ENCODE measurements at places on chromosomes 16 and 17.

DNA sequence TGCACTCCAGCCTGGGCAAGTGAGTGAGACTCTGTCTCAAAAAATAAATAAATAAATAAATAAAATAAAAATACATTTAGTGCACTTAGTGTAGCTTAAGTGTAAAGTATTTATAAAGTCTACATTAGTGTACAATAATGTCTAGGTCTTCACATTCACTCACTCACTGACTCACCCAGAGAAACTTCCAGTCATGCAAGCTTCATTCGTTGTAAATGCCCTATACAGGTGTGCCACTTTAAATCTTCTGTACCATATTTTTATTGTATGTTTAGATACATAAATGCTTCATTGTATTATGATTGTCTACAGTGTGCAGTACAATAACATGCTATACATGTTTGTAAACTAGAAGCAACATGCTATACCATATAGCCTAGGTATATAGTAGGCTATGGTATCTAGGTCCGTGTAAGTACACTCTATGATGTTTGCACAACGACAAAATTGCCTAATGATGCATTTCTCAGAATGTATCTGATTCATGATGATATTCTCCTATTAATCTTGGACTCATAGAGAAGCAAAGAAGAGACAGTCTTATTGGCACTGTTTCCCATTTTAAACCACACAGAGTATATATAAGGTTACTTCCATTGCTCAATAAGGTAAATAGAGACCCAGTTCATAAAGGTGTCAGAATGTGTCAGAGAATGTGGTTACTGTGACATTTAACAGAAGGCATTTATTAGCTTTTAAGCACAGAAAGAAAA, 1314.9 kb downstream of the CDH11 start:
- no peak for DNase-seq

GRCh38 chr16:78770353-78771091, 671.1 kb downstream of the WWOX start:
- DNase-seq, result peak; percentile 52

DNA sequence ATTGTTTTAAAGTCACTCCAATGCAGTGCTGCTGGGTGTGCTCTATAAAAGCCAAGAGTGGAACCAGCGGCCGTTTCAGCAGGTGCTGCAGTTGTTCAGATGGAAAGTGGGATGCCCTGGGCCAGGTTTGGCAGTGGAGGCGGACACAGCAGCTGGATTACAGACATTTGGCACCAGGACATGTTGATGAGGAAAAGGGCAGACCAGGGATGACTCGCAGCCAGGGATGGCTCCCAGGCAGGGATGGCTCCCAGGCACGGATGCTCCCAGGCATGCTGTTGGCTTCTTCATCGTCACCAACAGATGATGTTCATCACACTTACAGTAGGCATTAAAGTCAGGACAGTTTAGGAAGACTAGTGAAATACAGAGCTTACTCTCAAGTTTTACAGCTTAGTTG, 10.0 kb downstream of the GAN start:
- DNase-seq, result no peak

DNA sequence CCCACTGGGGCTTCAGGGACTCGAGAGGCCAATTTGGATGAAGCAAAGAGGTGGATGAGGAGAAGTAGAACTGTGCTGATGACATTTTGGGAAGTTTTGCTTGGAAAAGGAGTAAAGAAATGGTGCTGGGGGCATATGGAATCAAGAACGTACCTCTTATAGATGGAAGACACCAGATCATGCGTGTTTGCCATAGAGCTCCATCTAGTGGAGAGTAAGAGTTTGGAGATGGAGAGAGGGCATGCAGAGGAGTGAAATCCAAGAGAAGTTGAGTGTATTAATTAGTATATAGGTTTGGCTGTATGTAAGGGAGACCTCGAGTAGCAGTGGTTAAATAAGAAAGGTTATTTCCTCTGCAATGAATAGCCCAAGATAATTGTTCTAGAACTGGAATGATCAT, 56.0 kb downstream of the SHISA6 start:
- DNase-seq, result no peak

GRCh38 chr17:77594416-77595209, 363.9 kb upstream of the TNRC6C start:
- no peak for DNase-seq

DNA sequence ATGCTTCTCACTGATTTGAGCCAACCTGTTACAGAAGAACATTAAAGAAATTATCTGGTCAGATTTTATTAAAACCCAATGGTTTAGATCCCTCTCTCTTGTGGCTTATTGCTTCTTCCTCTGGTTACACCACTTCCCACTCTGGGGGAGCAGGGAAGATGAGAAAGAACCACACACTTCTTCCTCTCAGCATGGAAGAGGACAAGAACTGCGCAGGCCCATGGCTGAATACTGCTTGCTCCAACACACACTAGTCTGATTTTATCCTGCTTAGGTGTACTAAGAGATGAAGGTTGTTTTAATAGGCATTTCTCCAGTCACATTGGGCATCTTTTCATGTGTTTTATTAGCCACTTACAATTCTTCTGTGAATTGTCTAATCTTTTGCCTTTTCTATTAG, 27.6 kb downstream of the MAP3K3 start:
- DNase-seq, result no peak

DNA sequence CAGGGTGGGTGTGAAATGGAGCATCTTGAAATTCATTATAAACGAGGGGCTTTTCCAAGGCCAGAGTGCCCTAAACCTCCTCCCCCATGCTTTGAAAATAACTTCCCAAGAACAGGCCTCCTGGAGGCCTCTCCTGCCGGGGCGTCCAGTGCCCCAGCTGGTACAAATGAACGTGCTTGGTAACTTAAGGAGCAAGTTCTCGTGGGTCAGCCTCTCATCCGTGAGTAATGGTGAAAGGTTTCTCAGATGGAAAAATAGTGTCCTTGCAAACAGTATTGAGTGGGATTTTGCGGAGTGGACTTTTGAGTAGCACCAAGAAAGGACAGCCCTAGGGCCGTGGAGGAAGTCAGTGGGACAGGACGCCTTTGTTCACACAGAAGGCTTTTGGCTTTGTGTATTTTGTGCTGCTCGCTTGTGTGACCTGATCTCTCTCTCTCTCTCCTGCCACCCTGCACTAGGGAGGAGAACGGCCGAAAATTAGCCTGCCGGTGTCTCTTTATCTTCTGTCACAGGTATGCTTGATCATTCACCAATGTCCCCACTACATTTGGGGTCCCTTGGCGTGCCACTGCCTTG, 34.6 kb downstream of the CLEC16A start:
- DNase-seq, result no peak

DNA sequence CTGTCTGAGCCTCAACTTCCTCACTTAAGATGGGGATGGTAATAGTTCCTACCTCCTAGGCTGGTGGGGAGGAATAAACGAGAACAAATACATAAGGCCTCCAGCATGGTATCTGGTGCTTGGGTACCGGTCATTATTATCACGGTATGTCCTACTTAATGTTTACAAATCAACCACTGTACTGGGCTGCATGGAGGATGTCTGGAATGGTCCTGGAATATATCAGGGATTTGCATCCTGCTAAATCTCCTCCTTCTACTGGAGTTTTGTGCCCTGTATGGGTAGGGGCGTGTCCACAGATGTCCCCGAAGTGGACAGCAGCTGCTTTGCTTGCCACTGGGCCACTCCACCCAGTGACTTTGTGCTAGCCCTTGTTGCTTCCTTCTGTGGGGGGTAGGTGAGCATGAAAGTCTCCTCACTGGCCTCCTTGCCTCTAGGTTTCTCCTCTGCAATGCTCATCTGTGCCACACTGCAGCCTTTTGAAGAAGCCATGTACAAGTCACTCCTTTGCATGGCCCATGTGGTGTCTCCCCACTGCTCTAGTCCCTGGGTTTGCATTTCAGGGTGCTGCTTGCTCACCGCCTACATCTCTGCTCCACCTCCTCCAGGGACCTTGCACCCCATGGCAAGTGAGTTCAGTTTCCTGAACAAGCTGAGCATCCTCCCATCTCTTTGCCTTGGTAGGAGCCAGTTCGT, 2.2 kb upstream of the CMIP start:
- no peak for DNase-seq

GRCh38 chr16:81754858-81755257, 24.2 kb upstream of the PLCG2 start:
- no peak for DNase-seq

DNA sequence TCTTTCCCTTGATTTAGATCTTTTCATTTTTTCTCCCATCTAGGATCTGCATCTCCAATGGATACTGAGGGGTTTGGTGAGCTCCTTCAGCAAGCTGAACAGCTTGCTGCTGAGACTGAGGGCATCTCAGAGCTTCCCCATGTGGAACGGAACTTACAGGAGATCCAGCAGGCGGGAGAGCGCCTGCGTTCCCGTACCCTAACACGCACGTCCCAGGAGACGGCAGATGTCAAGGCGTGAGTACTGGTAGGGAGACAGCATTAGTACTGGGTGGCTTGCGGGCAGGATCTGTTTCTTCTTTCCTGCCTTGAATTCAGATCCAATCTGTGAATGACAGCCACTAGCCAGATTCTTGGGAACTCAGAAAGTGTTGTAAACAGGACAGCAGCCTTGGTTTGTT, 18.3 kb downstream of the NUP93 start:
- DNase-seq, result no peak

- no peak for DNase-seq
These were observed 5.4 kb downstream of the PGS1 start for GRCh38 chr17:78383725-78384471.

- no peak for DNase-seq
These were observed 162.9 kb downstream of the COPRS start for GRCh38 chr17:31696184-31696602.

- DNase-seq, result no peak
These were observed 3.1 kb upstream of the MIF4GD start for GRCh38 chr17:75273977-75274708.

DNA sequence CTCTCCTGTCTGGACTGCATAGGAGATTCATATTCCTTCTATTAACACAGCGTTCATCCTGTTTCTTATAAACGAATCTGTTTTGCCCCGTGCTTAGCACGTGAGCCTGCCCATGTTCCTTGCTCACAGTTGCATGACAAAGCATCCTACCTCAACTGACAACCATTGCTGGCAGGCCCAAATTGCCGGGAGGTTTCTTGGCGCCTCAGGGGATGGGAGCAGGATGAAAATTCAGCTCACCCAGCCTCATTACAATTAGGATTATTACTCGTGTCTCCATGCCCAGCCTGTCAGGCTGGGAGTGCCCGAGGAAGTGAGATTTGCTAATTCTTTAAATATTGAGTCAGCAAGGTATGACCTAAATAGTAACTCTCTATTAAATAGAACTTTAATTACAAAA, 36.7 kb upstream of the HELZ start:
- no peak for DNase-seq

DNA sequence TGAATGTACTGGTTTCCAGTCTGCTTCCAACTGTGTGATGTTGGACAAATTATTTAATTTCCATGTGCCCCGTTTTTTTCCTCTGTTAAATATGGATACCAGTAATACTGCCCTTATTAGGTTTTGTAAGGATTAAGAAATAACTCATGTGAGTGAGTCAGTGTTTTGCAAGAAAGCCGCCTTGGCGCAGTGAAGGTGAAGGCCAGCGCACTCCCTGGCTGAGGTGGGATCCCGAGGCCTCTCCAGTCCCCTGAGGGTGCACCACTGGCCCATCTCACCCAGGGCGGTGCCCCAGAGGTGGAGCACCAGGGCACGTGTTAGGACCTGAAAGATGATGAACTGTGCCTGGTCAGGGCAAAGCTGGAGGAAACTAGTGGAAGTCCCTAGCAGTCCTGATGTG, 43.5 kb downstream of the PHKB start:
- DNase-seq, result no peak

DNA sequence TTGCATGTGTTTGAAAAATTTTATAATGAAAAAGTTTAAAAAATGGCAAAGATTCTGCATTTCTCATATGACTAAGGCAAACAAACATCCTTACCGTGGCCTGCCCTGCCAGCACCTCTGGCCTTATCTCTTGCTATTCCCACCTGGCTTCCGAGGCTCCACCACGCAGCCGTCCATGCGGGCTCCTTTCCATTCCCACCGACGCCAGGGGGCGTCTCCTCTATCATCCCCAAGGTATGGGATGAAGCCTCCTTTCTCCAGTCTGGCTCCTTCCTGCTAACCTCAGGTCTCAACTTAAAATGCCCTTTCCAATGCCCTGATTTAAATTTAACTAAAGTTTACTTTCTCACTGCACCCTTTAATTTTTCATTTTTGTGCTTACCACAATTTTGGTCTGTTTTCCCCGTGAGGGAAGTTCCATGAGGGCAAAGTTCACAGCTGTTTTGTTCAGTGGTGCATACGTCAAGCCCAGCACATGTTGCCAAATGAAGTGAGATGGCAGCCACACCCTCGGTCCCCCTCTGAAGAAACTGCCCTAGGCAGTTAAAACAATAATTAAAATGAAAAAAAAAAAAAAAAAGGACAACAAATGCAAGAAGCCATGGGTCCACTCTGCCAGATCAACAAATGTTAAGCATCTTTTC, 13.3 kb upstream of the SDK2 start:
- peak; percentile 63 for DNase-seq

DNA sequence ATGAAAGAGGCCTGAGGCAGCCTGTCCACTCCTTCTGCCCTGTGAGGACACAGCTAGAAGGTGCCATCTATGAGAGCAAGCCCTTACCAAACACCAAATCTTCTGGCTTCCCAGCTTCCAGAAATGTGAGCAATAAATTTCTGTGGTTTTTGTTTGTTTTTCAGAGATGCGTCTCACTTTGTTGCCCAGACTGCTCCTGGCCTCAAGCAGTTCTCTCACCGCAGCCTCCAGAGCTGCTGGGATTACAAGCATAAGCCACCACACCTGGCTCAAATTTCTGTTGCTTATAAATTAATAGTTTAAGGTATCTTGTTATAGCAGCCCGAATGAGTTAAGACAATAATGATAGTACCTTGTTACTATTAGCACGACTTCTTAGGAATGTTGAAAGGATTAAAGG, 12.5 kb upstream of the SLC16A11 start:
- DNase-seq, result no peak

GRCh38 chr17:77329741-77330531, 189.2 kb downstream of the SEC14L1 start:
- no peak for DNase-seq

DNA sequence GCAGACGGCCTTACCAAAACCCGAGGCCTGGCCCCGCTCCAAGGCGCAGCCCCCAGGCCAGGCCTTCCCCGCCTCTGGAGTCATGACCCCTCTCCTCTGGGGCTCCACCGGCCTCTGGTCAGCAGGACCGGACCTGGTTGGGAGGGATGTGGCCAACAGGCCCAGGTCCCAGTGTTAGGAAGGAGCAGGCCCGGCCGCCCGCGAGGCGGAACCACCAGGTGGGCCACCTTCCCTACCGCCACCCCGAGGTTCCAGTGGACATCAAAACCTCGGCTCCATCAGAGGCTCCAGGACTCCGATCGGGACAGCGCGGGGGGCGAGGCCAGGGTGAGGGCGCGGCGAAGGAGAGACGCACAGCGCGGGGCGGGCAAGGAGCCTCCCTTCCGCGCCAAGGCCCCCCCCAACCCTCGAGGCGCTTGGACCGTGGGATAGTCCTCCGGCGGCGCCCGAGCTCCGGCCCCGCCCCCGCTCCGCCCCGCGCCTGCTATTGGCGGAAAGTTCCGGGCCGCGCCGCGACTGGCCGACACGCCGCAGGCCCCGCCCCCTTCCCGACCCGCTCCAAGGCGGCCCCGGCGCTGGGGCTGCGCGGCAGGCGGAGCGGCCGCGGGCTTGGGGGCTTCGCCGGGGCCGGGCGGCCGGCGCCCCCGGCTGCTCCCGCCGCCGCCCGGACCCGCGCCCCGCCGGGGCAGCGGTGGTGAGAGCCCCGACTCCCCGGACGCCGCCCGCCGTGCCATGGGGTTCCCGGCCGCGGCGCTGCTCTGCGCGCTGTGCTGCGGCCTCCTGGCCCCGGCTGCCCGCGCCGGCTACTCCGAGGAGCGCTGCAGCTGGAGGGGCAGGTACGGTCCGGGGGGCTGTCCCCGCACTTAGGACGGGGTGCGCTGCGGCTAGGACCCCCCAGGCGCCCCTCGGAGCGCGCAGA, at the start of gene METRN:
METRN (plus strand) TSS at position 561 of the 919 bp plus-strand sequence; CDS start at position 733, 172 bp downstream.
- DNase-seq, result peak; percentile 71

GRCh38 chr17:65389426-65389825, 172.0 kb downstream of the AXIN2 start:
- DNase-seq, result no peak

Data from COR-L47 (cell line).